Stimulated activated CD4-positive, alpha-beta T cell treated with anti-CD3 and anti-CD28 coated beads, Interleukin-4, amount 100 ng/mL, for 1 hour (primary cell): ENCODE measurements at places on chromosomes 4 and X.

- no peak for DNase-seq
Observed at GRCh38 chrX:97539970-97540519, 656.3 kb downstream of the RPA4 start.

DNA sequence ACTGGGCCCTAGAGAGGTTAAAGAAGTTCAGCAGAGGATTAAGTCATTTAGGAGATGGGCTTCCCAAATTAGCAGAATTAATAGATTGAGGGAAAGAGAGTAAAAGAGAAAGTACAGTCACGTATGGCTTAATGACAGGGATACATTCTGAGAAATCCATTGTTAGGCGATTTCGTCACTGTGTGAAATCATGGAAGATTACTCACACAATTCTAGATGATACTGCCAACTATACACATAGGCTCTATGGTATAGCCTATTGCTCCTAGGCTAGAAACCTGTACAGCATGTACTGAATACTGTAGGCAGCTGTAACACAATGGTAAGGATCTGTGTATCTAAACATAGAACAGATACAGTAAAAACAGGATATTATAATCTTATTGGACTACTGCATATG lies 180.6 kb downstream of the RNF150 start:
- DNase-seq, result no peak

- no peak for DNase-seq
Observed at GRCh38 chr4:74424111-74424510, 20.8 kb upstream of the AREG start.

- no peak for DNase-seq
Observed at GRCh38 chr4:109562457-109563239, 2.6 kb downstream of the MCUB start.

DNA sequence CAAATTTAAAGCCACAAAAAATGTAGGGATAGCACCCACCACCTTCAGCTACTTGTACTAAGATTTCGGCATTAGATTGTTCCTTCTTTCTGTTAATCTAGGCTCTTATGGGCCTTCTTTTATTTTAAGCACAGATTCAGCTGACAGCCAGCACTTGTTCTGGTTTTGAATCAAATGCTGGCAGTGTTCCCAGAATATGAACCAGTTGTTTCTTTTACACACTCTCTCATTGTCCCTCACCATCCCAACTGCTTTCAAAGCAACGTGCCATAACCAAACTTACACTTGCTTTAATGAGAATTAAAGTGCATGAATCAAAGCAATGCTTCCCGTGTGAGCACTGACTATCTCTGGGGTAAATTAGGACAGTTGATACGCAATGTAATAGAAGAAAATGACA lies 744.5 kb upstream of the FAM241A start:
- no peak for DNase-seq

DNA sequence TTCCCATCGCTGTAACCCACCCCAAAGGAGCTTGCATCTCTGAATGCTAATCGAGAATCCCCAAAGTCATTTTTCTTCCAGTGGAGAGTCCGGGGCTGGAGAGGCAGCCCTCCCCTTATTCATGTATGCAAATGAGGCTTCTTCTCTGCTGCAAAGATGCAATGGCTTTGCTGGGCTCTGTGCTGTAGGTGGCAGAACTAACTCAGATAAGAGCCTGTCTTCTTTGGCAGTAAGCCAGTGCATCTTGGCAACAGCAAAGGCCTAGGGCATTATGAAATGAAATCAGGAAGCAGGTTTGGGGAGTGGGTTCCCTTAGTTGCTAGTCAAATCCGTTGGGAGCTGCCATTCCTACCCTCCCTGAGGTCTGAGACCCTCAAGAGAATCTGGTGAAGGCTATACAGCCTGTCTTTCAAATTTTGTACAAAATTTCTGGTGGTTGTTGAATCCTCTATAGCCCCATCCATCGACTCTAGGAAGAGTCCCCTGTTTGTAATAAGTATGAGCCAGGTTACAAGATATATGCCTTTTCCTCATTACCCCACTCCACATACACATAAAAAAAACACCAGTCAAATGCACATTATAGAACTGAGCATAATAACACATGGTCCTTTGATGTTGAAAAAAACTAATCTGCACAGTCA lies 290.6 kb upstream of the TAPT1 start:
- DNase-seq, result no peak

DNA sequence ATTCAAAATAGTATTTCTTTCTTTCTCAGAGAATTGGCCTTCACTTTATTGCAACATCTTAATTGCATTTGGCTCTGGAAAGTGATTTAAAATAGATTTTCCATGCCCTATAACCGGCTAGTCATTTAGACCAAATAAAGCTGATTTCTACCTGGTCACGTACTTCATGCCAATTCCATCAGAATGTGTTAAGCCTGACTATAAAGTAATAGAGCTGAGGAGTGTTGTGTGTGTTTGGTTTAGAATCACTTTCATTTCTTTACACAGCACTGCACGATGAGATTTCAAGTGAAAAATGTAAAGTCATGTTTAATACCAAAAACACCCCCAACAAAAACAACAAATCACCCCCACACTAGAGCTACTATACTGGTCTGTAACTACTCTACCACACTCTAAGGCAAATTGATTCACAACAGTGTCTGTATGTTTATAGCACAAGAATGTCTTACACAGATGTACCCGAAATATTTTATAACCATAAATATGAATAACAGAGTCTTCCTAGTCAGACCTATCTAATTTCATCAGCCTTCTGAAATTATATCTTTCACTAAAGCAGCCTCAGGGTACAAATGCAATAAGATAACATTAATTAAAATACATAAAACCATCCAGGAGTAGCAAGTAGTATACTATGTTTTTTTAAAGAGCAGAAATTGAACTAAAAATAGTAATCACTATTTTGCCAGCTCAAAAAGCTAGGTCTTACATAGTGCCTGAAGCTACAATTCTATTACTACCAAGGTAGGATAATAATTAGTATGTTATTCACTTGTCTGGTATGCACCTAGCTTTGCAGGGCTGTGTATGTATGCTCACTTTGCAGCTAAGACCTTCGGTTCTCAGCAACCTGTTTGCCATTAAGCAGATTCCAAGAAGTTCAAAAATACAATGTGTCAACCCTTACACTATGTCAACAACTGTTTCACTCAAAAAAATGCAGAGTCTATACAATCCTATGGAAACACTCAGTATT lies 28.4 kb downstream of the APBB2 start:
- DNase-seq, result no peak

DNA sequence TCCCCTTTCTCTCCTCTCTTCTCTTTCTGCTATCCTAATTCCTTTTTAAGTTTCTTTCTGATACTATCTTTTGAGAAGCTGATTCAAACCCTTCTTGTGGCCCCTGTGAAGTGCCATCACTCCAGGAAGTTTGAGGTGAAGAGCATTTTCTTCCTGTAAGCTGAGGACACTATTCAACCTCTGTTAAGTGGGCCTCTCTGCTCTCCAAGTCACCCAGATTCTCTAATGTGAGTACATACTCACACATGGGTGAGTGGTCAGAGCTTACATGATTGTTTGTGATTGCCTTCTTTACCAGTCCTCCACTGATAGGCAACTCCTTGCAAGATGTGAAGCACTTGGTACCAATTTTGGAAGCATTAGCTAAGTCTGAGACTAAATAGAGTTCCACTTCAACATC lies 18.4 kb upstream of the SMIM10L2A start:
- DNase-seq, result no peak

DNA sequence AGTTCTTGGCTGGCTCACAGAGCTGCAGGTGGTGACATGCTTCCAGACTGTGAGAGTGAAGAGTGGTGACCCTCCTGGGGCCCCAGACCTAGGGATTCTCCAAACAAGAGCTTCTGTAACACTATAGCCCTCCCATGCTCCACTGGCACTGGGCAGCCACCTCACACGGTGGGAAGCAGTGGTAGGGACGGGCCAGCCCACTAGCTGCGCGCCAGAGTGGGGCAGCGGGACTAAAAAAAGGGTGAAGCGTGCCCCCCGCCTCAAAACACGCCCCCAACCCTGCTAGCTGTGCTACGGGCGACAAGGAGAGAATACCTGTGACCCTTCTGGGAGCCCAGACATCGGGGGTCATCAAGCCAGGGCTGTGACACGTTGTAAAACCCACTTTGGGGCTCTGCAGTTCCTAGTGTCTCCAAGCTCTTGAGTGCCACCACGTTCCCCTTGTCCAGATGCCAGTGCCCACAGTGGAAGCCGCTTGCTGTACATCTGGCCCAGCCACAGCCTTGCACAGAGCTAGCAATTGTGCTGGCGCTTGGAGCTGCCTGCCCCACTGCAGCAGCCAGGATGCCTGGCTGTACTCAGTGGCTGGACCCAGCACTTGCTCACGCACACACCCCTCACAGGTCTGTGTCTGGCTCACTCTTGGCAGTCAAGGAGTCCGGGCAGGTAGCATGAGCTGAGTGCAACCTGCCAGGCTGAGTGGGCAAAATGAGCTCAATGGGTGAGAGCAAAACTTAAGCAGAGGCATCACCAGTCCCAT lies 100.0 kb downstream of the DCAF12L2 start:
- DNase-seq, result no peak

DNA sequence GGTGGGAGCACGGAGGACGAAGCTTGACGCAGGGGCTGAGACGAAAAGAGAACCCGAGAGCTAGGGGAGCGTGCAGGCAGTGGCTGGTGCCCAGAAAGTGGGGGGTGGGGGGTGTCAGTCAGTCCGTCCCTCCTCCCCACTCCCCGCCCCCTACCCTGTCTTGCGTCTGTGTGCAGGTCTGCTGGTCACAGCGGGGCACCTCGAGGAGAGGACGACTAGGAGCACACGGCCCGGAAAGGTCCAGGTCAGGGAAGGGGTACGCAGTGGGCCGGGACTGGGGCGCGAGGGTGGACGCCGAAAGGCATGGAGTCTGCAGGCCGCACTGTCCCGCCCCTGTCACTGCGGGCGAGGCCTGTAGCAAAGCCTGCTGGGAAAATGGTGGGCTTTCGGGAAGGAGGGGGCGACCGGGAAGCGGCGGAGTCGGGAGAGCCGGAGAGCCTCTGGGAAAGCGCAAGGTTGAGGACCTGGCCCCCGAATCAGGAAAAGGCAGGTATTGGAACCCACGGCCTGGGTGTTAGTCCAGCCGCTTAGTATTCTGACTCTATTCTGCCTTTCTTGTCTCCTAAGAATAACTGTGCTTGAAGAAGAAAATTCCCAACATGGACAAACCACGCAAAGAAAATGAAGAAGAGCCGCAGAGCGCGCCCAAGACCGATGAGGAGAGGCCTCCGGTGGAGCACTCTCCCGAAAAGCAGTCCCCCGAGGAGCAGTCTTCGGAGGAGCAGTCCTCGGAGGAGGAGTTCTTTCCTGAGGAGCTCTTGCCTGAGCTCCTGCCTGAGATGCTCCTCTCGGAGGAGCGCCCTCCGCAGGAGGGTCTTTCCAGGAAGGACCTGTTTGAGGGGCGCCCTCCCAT lies 769 bp downstream of the TCEAL1 start:
- peak; percentile 23 for DNase-seq

DNA sequence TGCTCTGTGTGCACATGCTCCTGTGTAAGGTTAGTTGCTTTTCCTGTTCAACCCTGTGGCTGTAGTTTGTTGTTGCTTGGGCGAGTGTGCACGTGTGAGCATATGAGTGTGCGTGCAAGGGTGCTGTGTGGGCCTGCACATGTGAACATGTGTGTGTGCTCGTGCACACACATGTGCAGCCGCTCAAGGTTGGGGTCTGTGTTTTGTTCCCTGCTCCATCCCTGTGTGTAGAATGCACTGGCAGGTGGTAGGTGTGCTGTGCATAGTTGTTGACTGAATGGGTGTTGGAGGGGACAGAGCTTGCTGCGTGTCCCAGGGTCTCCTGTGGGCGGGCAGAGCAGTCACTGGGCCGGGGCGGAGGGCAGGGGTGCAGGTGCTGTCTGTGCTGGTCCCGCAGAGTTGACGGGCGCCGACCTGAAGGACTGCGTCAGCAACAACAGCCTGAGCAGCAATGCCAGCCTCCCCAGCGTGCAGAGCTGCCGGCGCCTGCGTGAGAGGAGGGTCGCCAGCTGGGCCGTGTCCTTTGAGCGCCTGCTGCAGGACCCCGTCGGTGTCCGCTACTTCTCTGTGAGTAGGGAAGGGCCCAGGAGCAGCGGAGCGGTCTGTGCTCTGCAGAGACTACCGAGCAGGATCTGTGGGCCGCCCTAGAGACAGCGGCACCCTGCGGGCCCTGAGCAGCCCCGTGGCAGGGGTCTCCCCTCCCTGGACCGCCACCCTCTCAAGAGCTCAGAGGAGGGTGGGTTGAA lies 27.9 kb upstream of the HGFAC start:
- DNase-seq, result no peak
